ENCODE measurements at places on chromosomes 16 and 17.
A peak's percentile ranks its signal among the peaks of the same experiment; 100 is the strongest.

DNA sequence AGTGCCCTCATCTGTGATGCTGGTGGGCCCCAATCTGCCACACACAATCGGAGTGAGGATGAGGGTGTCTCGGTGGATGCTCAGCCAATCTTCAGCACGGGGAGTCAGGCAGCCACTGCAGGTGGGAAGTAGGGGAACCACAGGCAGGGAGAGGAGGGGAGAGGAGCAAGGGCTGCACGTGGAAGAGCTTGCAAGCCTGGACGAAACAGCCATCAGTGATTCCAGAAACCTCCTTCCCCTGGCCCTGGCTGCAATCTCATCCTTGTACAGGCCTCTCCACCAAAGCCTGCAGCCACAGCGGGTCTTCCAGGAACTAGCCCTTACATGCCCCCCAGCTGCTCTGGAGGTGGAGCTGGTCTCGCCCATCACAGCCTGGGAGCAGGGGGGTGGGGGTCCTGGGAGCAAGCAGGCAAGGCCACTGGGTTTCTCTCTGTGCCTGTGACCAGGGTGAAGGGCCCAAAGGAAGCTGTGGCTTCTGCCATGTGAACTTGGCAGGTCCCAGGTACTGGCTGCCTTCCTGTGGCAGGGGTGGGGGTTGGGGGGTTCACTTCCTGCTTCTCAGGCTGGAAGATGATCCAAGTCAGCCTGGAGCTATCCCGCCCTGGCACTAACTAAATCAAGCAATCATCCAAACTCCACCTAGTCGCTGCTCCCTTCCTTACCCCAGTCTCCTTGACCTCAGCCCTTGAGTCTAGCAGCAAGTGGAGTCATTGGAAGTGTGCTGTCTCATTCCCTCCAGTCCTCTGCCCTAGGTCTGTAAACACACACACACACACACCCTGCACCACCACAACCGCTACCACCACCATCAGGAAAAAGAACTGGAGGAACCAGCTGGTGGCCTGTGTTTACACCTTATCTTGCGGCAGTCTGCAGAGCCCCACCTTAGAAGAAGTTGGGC is 29.4 kb upstream of the MLKL start:
- DNase-seq, result no peak

DNA sequence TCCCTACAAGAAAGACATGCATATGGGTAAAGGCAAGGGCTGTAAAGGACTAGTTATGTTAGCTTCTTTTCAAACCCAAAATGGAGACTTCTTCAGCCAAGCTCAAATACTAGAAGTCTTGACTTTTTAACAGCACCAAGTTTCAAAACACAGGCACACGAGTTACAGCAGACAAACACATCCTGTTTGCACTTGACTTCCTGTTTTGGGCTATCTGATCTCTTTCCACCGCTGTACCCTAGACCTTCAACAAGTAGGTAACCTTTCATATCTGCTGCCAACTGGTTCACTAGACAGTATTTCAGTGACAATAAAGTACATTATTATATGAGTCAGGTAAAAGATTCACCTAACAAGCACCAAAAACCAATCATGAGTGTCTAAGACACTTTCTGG is 12.3 kb downstream of the RFFL start:
- DNase-seq, result peak; percentile 81

- DNase-seq, result no peak
These were observed 4.7 kb downstream of the NAGPA start for GRCh38 chr16:5028950-5029475.

DNA sequence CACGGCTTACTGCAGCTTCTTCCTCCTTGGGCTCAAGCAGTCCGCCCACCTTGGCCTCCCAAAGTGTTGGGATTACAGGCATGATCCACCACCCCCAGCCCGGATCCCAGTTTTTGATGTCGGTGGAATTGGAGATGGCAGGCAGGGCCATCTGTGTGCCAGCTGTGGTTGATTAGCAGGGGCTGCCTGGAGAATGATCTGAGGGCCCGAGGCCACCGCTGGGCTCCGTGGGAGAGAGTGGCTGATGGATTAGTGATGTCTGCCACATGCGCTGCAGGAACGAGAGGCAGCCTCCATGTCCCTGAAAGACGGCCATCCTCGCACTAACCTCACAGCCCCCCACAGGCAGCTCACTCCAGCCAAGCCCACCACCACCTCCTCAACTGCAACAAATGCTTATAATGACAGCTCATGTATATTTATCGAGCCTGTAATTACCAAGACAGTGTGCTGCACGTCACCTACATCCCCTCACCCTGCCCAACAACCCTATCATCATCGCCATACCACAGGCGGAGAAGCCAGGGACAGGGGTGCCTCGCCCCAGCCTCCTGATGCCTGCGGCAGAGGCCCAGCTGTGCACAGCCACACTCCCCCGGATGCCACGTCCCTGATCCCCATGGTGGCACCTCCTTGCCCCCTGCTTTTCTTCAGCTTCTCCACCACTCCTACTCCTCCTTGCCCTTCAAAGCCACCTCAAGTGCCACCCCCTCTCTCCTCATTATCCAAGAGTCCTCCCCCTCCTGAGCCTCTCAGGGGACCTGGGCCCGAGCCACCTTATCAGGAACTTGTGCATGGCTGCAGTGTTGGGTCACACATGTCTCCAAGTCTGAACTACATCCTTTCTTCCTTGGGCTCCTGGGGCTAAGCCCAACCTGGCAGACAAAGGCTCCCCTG is 33.2 kb downstream of the ACTG1 start:
- no peak for DNase-seq

DNA sequence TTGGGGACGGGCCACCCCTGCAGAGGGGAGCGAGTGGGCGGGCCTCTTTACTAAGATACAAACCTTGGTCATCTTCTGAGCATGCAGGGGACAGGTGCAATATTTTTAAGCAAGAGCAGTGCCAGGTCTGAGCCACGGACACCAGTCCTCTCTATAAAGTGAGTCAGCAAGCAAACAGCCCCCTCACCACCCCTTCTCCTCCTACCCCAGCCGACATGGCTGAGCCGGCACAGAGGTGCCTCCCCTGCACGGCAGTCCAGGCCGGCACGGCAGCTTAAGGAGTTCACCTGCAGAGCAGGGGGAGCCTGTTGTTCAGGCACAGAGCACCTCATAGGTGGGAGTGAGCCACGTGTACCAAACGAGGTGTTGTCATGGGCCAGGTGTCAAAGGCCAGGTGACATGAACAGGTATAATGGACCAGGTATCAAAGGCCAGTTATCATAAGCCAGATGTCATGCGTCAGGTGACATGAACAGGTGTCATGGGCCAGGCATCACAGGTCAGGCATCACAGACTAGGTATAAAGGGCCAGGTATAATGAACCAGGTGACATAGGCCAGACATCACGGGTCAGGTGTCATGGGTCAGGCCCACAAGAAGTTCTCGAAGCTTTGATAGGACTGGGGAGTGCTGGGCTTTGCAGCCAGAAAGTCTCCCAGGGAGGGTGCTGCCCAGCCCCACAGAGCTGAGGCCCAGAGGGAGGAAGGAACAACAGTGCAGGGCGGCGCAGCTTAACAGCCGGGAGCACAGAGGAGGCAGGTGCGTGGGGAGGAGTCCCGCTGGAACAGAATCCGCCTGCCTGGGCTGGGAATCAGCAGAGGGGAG is 42.6 kb upstream of the ZNF469 start:
- no peak for DNase-seq

GRCh38 chr16:77459534-77460254 is 24.9 kb upstream of the ADAMTS18 start:
- DNase-seq, result no peak

DNA sequence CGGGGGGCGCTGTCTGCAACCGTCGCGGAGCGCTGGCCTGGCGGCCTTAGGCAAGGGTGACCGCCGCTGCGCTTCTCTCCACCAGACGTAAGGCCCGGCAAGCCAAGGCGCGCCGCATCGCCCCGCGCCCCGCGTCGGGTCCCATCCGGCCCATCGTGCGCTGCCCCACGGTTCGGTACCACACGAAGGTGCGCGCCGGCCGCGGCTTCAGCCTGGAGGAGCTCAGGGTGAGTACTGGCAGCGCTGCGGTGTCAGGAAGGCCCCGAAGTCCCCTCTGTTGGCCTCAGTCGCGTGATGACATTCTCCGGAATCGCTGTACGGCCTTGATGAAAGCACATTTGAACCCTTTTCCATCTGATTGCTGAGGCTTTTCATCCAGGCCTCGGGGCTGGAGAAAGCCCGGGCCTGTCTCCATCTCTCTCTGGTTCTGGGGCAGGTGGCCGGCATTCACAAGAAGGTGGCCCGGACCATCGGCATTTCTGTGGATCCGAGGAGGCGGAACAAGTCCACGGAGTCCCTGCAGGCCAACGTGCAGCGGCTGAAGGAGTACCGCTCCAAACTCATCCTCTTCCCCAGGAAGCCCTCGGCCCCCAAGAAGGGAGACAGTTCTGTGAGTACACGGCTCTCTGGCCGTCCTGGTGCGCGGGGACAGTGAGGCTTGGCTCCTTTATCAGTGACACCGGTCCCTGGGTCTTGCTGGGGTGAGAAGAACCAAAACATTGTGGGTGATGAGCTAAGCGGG is 831 bp downstream of the RPL13 start:
- DNase-seq, result no peak

GRCh38 chr17:60381958-60382357 is 10.0 kb downstream of the USP32 start:
- DNase-seq, result no peak

GRCh38 chr16:66478733-66479511 is 51.8 kb downstream of the BEAN1 start:
- peak; percentile 70 for DNase-seq

DNA sequence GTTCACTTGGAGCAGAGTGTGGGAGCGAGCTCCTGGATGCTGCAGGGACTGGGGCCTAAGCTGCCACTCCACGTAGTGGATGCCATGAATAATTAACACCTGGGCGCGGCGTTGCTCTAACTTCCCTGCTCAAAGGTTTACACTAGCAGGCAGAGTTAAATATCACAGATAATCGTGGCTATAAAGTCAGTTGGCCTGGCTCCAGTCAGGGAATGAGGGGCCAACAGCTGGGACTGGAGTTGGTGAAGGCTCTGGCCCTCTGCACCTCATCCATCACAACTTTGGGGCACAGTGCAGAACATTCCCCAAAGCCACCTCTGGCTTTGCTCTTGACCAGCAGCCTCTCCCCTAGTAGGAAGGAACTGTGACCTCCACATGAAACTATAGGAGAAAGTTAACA is 10.9 kb downstream of the HOXB4 start:
- DNase-seq, result no peak

GRCh38 chr17:6077752-6078151 is 7.6 kb downstream of the WSCD1 start:
- no peak for DNase-seq

- DNase-seq, result no peak
These were observed at the start of gene FSCN2 for GRCh38 chr17:81527591-81528383. FSCN2 (plus strand) TSS chr17:81528377; CDS start chr17:81528532, 155 bp downstream.

DNA sequence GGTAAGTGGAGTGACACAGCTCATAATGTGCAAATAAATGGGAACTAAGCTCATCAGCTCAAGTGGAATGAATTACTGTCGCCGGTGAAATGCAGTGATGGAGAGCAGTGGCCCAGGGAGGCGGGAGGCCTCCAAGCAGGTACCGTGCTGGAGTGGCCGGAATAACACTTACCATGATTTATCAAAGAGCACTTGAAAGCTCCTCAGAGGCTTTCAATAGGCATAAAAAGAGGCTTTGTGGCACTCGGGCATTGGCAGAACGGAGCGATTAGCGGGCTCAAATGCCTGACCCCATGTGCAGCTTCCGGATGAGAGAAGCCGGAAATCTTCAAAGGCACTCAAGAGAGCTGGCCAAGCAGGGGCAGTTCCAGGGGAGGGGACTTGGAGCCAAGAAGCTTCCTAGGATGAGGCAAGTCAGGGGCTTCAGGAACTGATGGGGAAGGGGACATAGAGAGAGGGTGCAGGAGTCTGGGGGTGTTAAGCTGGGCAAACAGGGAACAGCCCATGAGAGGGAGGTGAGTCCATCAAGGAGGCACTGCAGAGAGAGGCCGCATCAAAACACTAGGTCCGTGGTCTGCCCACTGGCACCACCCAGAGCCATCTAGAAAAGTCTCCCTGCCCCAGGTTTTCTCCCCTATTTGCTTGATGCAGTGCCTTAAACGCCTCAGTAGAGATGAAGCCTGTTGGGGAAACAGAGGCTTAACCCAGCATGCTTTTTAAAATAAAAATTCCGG is 144.0 kb upstream of the IRX6 start:
- no peak for DNase-seq

- DNase-seq, result no peak
These were observed 16.5 kb downstream of the ASPSCR1 start for GRCh38 chr17:81993729-81994592.

- no peak for DNase-seq
These were observed 304.6 kb upstream of the FOXF1 start for GRCh38 chr16:86205521-86206245.

GRCh38 chr17:44912763-44913544 is 2.3 kb downstream of the GFAP start:
- DNase-seq, result no peak

DNA sequence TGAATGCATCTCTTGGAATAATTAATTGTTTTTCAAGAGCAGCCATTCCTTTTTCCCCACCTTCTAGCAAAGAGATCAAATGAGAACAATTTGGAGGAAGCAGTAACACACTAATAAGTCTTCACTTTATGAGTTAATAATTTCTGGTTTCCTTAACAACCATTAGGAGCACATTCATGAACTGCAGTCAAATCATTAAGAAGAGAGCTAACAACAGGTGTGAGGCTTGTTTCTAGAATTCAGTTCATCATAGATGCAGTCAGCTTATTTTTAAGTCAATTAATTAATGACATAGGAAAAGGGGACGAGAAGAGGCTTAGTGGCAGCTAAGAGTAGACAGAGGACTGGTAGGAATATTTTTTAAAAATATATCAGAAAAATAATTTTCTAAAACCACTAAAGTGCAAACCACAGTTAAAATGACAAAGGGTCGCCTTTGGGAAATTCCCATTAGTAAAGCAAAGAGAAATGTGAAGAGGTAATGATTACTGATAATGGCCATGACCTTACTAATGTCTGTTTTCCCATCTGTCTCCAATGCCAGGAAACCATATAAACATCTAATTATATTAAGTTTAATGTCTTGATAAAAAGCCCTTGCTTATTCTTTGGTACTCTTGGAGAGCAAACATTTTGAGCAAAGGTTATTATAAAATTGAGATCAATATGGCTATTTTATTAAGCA is 184.2 kb downstream of the KCNJ2 start:
- DNase-seq, result no peak

GRCh38 chr16:69926241-69926640 is 24.9 kb upstream of the CLEC18A start:
- DNase-seq, result no peak

- no peak for DNase-seq
These were observed 53.1 kb downstream of the VAT1L start for GRCh38 chr16:77841502-77841763.
